ENCODE measurements at places on chromosomes 1 and 21. TPM values are rescaled to one million over a fixed set of nuclear protein-coding genes. Genes with fewer than 3 reads are reported as not detected.

GRCh38 chr1:10070206-10070605 is 37.4 kb downstream of the UBE4B start:
- peaks cover 28% of the 10 kb centered on the region for H3K36me3 ChIP-seq
- H3K27me3 ChIP-seq: no peaks in the 10 kb centered on the region
- DNase-seq: no peak
- no peak overlapping the region for H3K4me3 ChIP-seq
- H3K4me1 ChIP-seq: peaks cover 39% of the 10 kb centered on the region

DNA sequence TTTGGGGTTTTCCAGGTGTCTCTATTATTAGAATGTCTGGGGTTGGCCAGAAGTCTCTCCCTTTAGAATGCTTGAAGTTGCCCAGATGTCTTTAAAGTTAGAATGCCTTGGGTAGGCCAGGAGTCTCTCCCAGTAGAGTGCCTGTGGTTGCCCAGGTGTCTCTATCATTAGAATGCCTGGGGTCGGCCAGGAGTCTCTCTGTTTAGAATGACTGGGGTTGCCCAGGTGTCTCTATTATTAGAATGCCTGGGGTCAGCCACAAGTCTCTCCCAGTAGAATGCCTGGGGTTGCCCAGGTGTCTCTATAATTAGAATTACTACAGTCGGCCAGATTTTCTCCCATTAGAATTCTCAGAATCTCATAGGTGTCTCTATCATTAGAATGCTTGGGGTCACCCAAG is 55.2 kb downstream of the RNF187 start:
- H3K4me3 ChIP-seq: no peak overlapping the region
- no peaks in the 10 kb centered on the region for H3K4me1 ChIP-seq
- H3K27ac ChIP-seq: no peak overlapping the region
- peak; percentile 2 for DNase-seq
- H3K27me3 ChIP-seq: no peaks in the 10 kb centered on the region
- no peaks in the 10 kb centered on the region for H3K36me3 ChIP-seq

DNA sequence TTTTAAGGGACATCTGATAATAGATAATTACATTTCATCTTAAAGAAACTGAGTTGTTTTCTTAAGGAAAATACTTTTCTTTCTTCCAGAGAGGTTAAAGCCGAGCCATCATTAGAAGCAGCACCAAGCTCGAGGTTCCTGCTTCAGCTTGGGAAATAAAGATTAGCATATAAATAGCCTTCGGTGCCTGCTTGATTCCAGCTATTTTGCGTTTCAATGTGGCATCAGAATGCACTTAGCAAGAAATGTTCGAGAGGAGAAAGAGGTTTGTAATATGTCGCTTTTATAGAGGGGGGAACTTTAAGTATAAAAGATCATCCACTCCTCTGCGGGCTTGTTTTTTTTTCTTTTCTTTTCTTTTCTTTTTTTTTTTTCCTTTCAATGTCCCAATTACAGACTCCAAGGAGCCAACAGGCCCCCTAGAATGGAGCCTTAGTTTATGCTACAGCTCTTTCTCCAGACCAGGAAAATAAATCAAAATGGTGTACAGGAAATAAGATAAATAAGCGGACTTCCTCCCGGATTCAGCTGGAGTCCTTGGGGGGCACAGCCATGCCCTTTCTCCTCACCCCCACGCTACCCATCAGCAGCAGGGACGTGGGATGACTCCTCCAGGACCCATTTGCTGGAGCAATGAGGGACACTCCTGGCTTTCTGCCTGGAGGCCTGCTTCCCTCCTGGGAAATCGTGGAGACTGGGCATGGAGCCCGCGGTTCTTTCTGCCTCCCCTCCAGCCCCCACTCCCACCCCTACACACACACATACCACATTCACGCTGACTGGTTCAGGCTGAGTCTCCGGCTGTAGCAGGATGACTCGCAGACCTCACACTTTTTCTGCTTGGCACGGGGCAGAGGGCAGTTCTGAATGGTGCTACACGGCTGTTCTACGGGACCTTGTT is 131.6 kb downstream of the RRAGC start:
- H3K27me3 ChIP-seq: peaks cover 10% of the 10 kb centered on the region
- peak overlapping the region; percentile 22 for H3K27ac ChIP-seq
- DNase-seq: no peak
- no peak overlapping the region for H3K4me3 ChIP-seq
- no peaks in the 10 kb centered on the region for H3K4me1 ChIP-seq
- H3K36me3 ChIP-seq: no peaks in the 10 kb centered on the region

- peak overlapping the region; percentile 6 for H3K27ac ChIP-seq
- no peaks in the 10 kb centered on the region for H3K27me3 ChIP-seq
- DNase-seq: no peak
- no peak overlapping the region for H3K4me3 ChIP-seq
Measured at GRCh38 chr21:46111193-46111571, 13.3 kb downstream of the COL6A2 start.

- H3K27ac ChIP-seq: peak overlapping the region; percentile 42
- no peaks in the 10 kb centered on the region for H3K27me3 ChIP-seq
- H3K36me3 ChIP-seq: no peaks in the 10 kb centered on the region
Measured at GRCh38 chr1:96538111-96538641, 183.4 kb upstream of the PTBP2 start.

GRCh38 chr1:89279011-89279466 is 6.4 kb upstream of the GBP5 start:
- no peak for DNase-seq
- H3K36me3 ChIP-seq: no peaks in the 10 kb centered on the region
- H3K27ac ChIP-seq: peak overlapping the region; percentile 79
- no peaks in the 10 kb centered on the region for H3K27me3 ChIP-seq

- peaks cover 35% of the 10 kb centered on the region for H3K4me1 ChIP-seq
- no peaks in the 10 kb centered on the region for H3K36me3 ChIP-seq
- no peak overlapping the region for H3K27ac ChIP-seq
- DNase-seq: peak; percentile 54
Measured at GRCh38 chr21:42836767-42837301, 42.5 kb downstream of the WDR4 start.

GRCh38 chr1:66576645-66577044 is 42.7 kb downstream of the SGIP1 start:
- H3K27ac ChIP-seq: no peak overlapping the region
- DNase-seq: no peak
- H3K4me1 ChIP-seq: no peaks in the 10 kb centered on the region
- no peaks in the 10 kb centered on the region for H3K27me3 ChIP-seq
- no peak overlapping the region for H3K4me3 ChIP-seq
- no peaks in the 10 kb centered on the region for H3K36me3 ChIP-seq

- no peak overlapping the region for H3K27ac ChIP-seq
- peaks cover 100% of the 10 kb centered on the region for H3K27me3 ChIP-seq
- H3K4me1 ChIP-seq: peaks cover 67% of the 10 kb centered on the region
Measured at GRCh38 chr1:197911857-197912696, 5.1 kb upstream of the LHX9 start.

The ADAMTS5 gene
- 5.0 TPM for polyA plus RNA-seq

The ITLN2 gene
- polyA plus RNA-seq: not detected
